ENCODE measurements at places on chromosomes 7 and 10.

- no peak for DNase-seq
Measured at GRCh38 chr7:150717814-150718420, 1.5 kb downstream of the GIMAP1 start.

- DNase-seq = no peak
Measured at GRCh38 chr7:25186436-25186835, 41.9 kb downstream of the NPVF start.

- peak; percentile 29 for DNase-seq
Measured at GRCh38 chr10:95963202-95963990, 55.6 kb downstream of the CC2D2B start.

GRCh38 chr10:101563007-101563406 lies 25.1 kb downstream of the POLL start:
- DNase-seq = no peak

- no peak for DNase-seq
Measured at GRCh38 chr7:77993838-77994237, 195.3 kb downstream of the PHTF2 start.

- DNase-seq = no peak
Measured at GRCh38 chr7:138748666-138749065, 47.5 kb upstream of the SVOPL start.

- DNase-seq = peak; percentile 59
Measured at GRCh38 chr10:7956508-7956907, 98.0 kb upstream of the GATA3 start.

DNA sequence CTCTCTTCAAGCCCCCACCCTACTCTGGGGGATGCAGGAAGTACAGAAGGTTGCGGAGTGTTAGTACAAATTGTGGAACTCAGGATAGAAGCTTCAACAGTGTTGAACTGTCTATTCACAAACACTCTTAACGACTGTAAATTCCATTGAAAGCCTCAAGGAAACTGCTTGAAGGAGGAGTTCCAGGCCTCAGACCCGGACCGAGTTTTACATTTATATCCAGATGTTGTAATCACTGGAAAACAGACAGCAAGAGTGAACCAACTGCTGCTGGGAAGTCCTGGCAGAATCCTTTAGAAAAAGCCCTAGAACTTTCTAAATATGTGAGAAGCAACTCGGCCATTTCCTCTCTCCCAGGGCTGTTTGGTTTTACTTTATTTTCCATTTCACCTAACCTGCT lies 84.1 kb upstream of the LRRC18 start:
- DNase-seq = no peak

DNA sequence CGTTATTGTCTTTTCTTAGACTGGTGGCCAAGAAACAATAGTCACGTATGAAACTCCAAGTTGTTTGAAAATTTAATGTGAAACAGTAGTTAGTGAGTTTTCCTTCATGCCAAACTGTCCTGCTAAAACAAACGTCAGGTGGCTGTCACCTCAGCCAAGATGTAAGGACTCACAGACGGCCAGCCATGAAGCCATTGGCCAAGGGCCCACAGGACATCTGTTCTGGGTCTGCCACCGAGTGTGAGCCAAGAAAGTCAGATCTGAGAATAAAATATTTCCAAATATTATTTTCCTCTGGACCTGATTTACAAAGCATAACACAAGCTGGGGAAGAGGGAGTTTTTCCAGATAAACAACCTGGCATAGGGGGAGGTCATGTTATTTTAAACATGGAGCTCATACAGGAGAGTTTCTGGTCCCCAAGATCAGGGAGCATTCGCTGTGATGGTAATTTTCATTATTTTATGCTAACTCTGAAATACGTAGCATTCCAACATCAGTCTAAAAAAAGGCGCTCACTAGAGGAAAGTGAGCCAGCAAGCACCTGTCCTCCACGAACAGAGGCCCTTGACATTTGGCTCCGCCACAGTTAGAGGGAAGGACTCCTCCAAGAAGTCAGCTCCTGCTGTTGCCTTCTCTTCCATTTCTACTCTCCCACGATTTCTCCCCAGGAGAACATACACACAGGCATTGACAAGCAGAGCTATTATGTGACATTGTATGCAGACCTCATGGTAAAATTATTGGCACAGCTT lies 38.9 kb upstream of the LANCL2 start:
- DNase-seq = no peak

DNA sequence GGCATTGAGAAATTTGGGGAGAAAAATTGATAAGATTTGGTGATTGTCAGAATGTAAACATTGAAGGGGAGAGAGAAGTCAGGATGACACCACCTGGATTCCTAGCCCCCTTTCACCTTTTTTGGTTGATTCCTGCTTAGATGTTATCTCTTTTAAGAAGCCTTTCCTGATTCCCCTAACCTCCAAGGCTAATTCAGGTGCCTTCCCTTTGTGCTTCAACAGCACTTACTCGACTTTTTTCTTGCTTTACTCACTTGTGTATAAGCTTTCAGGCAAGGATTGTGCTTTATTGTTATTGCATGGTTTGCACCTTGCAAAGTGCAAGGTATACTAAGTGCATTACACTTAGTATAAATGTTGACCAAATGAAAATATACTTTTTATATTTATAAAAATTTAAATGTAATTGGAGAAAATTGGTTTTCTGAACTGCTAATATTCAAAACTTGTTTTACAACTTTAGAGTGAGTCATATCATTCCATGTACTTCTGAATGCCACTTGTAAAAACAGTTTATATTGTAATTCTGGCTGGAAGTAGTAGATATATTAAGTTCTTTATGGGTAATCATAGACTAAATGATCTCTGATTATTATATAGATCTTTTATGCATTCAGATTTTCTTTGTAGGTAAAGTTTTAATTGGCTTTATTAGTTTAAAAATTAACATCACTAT lies 13.2 kb downstream of the SHOC2 start:
- no peak for DNase-seq

- no peak for DNase-seq
Measured at GRCh38 chr7:47763063-47763974, 181.4 kb upstream of the TNS3 start.

DNA sequence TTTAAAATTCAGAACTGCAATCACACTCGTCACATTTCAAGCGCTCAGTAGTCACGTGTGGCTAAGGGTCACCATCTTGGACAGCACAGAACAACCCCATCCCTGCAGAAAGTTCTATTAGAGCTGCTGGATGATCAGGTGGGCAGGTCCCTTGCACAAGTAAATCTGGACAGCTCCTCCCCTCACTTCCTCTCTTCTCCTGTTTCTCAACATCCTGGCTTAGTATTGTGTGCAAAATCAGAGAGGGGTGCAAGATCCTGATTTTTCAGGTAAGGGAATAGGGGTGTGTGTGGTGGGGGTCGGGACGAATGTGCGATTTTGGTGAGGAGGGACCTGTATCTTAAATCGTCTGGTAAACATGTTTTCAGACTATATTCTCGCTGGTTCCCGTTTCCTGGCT lies at the start of gene GIMAP4:
Gene GIMAP4 (plus strand): TSS at position 222 of the 400 bp plus-strand sequence. CDS start 2,512 bp downstream, outside the sequence.
- DNase-seq = peak; percentile 63

- no peak for DNase-seq
Measured at GRCh38 chr10:4790045-4790444, 36.0 kb upstream of the AKR1E2 start.

Data from activated CD4-positive, alpha-beta T cell treated with anti-CD3 and anti-CD28 coated beads, Interleukin-10, Interleukin-2, amounts not matched to agents 100 ng/mL and 50 ng/mL, durations not matched to agents 16 hours and 8 hours (primary cell).